ENCODE measurements at places on chromosomes 5 and 9. TPM values are rescaled to one million over a fixed set of nuclear protein-coding genes. Genes with fewer than 3 reads are reported as not detected.

Gene SUSD1
- 37.8 TPM for total RNA-seq

Gene IL31RA
- total RNA-seq: 0.90 TPM

Gene SIT1
- not detected for total RNA-seq

Gene SLC6A18
- not detected for total RNA-seq

Gene SPINK6
- total RNA-seq: not detected

Gene MUSK
- not detected for total RNA-seq

Gene GPR21
- total RNA-seq: 2.4 TPM

Gene PCDH1
- 136 TPM for total RNA-seq

Gene SELENOP
- not detected for total RNA-seq

Gene IFNA13
- total RNA-seq: not detected

All from endothelial cell of umbilical vein (primary cell).